Activated gamma-delta T cell (primary cell): ENCODE measurements at places on chromosomes 12 and 14.

DNA sequence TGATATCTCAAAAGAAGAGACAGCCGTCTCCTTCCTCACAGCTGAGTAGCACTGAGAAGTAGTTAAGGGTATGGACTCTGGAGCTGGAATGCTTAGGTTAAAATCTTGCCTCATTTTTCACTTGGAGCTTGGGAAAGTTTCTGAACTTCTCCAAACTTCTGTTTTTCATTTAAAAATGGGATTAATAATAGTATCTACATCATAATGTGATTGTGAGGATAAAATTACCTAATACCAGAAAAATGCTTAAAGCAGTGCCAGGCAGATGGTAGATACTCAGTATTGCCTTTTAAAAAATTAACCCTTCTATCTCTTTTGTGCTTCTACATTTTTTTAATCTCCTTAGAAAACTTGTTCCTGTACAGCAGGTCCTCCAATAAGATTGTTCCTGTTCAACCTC, 63.1 kb downstream of the A2M start:
- DNase-seq, result no peak

- DNase-seq, result no peak
Observed at GRCh38 chr14:95761436-95761835, 47.5 kb upstream of the TCL1A start.

DNA sequence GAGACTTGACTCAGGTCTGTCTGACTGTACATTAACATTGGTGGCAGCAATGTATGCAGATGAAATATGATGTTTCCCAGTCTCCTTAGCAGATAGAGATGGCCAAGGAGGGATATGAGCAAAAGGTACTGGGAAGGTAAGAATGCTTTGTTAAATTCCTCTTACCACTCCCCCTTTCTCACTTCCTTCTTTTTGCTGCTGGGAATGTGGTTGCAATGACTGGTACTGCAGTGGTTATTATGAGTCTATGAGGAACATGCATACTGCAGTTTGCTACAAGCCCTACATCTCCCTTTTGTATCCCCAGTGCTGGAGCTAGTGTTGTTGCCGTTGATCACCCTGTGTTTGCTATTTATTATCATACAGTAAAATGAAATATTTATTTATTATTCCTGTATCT, 35.9 kb downstream of the ALDH1L2 start:
- no peak for DNase-seq

DNA sequence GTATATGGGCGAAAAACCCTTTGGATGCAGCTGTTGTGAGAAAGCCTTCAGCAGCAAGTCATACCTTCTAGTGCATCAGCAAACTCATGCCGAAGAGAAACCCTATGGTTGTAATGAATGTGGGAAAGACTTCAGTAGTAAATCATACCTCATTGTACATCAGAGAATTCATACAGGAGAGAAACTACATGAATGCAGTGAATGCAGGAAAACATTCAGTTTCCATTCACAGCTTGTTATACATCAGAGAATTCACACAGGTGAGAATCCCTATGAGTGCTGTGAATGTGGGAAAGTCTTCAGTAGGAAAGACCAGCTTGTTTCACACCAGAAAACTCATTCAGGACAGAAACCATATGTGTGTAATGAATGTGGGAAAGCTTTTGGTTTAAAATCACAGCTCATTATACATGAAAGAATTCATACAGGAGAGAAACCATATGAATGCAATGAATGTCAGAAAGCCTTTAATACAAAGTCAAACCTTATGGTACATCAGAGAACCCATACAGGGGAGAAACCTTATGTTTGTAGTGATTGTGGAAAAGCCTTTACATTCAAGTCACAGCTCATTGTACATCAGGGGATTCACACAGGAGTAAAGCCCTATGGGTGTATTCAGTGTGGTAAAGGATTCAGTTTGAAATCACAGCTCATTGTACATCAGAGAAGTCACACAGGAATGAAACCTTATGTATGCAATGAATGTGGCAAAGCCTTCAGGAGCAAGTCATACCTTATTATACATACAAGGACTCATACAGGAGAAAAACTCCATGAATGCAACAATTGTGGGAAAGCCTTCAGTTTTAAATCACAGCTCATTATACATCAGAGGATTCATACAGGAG, 21.4 kb downstream of the ZNF268 start:
- no peak for DNase-seq

- DNase-seq, result no peak
Observed at GRCh38 chr14:91331721-91332120, 85.9 kb downstream of the CCDC88C start.

- DNase-seq, result no peak
Observed at GRCh38 chr14:95356245-95356869, 36.6 kb upstream of the CLMN start.

DNA sequence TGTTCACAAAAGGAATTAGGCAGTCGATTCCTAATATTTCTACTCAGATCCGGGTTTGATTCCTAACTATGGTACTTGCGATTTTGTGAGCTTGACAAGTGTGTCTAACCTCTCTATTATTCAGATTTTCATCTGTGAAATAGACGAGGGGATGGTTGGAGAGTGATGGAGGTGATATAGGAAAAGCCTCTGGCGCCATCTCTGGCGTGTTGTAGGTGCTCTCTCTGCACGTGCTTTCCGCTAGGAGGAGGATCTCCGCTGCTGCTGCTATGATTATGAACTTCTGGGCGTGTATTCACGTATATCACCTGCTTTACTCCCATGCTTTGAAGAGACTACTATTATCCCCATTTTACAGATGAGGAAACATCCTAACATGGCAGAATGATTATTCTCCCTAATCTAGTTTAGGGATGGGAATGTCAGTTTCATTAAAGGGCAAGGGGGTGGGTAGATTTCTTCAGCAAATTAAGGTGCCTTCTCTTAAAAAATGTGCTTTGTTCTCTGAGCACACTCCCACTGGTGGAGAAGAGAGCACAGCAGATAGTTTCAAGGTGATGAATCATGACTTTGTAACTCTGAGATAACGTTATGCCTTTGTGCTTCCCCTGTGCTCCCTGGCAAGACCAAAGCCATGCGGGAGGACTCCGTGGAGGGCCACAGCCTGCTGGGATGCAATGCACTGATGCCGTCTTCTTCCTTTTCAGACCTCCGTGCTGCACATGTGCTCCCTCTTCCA, 97.1 kb downstream of the PRIMA1 start:
- no peak for DNase-seq

DNA sequence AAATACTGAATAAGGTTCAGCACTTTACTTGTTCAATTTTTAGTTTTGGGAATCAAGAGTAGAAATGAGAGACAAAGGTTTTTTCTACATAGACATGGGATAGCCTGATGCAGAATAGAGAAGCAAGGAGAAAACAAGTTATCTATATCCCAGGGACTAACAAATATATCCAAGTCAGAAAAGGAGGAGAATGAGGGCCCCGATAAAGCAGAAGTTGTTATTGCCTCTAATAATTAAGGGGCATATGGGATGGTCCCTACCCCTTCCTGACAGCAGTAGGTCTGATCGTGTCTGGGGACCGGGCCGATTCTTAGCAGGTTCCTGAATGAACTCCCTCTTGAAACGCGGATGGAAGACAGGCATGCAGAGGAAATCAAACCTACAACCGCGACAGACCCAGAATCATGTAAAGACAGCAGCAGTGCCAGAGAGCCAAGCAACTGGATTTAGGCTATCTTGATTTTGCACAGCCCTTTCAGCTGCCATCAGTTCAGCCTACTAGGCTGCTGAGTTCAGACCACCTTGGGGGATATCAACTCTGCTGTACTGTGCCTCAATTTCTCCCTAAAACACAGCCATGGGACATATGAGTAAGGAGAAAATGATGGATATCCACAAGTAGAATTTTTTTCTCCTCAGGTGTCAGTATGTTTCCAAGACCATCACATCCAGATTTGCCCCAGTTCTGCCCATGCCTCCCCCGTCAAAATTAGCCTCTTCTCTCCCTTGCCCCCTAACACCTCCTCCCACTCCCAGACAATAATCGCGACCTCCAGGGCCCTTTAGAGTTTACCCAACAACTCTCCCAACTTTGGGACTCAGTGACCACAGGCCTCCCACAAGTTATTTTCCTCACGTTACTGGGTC, 706 bp downstream of the PRMT5 start:
- DNase-seq, result no peak

DNA sequence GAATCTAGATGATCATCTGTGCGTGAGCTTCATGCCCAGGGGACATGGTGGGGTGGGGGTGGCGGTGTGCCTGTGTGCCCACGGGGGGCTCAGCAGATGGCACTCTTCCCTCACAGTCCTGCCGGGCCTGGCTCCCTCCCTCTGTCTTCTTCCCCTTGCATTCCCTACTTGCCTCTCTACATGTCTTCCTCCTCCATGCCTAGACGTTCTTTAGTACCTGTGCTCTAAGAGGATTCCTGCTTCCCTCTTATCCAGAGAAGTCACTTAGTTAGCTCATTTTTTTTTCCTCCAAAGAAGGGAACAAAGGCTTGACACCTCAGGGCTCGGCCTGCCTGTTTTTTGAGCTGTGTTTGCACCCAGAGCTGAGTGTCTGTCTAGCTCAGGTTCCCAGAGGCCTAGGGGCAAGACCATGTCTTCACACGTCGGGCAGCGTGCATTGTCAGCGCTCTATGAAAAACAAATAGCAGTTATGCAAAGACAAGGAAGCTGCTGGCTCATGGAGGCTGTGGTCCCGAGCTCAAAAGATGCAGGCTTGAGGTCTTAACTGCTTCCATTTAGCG, 48.8 kb downstream of the NINJ2 start:
- DNase-seq, result no peak

- no peak for DNase-seq
Observed at GRCh38 chr12:78864870-78865463, 393 bp downstream of the SYT1 start.

GRCh38 chr12:104108755-104109445, 29.1 kb downstream of the NFYB start:
- DNase-seq, result no peak

DNA sequence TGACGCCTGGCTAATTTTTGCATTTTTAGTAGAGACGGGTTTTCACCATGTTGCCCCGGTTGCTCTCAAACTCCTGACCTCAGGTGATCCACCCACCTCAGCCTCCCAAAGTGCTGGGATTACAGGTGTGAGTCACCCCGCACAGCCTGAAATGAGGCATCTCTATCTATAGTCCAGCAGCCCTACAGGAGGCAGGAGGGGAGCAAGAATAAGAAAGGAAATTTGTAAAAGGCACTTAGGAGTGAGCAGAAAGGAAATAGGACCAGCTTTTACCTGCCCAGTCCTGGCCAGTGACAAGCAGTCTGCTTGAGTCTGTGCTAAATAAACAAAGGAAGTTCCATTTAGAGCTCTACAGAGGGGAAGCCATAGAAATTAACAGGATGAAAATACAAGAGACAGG, 15.0 kb upstream of the PSMA6 start:
- DNase-seq, result no peak

- DNase-seq, result no peak
Observed at GRCh38 chr12:60803147-60803546, 1207.3 kb downstream of the SLC16A7 start.

GRCh38 chr12:59858508-59859170, 262.8 kb downstream of the SLC16A7 start:
- no peak for DNase-seq

GRCh38 chr12:31931796-31932715, 27.2 kb upstream of the RESF1 start:
- no peak for DNase-seq

DNA sequence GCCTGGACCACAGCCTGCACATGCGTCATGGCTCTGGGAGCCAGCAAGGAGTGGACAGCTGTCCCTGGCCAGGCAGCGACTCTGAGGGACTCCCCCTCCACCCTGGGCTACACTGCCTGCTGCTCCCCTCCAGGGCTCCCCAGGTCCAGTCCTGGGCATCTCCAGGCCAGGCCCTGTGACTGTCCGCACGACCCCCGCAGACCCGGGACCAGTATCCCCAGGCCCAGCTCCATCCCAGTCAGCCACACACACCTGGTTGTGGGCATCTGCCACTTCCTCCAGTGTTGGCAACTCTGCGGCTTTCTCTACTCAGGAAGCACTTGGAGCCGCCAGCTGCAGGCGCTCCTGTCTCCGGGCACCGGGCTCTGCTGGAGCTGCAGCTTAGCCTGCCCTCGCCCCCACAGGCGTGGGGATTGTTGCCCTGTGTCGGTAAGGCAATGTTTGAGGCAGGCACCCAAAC, 2.4 kb downstream of the ULK1 start:
- no peak for DNase-seq

GRCh38 chr12:30908722-30909348, 17.7 kb upstream of the TSPAN11 start:
- DNase-seq, result no peak

- DNase-seq, result no peak
Observed at GRCh38 chr12:111600205-111600642, 1.1 kb upstream of the ATXN2 start.

DNA sequence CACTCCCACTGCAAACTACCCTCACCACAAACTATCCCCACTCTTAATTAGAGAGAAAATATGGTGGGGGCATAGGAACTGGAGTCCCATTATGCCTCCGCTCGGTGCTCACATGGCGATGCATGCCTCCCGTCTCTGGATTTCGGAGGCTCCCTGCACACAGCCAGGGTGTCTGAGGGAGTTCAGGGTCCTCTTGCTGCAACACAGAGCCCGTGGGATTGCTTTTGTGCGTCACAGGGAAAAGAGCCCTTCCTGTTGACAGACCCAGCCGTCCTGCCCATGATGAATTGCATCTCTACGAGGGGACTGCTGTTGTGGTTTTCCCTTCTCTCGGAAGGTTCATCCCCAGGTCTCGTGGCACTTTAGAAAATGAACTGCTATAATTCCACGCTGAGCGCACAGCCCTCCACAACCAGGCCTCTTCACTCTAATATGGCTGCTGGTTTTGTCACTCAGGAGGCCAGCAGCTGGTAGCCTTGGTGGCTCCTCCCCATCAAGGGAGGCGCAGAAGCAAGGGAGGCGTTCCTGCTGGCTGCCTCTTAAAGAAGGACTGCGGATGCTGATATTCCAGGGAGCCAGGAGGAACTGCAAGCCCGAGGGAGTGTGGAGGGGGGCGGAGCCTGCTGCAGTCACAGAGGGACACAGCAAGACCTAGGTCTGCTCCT, 158.0 kb downstream of the KCNA5 start:
- no peak for DNase-seq

GRCh38 chr14:43001731-43002130, 1395.1 kb downstream of the LRFN5 start:
- DNase-seq, result no peak

- no peak for DNase-seq
Observed at GRCh38 chr12:1918081-1918883, at the start of gene CACNA2D4. Gene CACNA2D4 (minus strand): TSS chr12:1918652. CDS start chr12:1918473, 179 bp downstream.

DNA sequence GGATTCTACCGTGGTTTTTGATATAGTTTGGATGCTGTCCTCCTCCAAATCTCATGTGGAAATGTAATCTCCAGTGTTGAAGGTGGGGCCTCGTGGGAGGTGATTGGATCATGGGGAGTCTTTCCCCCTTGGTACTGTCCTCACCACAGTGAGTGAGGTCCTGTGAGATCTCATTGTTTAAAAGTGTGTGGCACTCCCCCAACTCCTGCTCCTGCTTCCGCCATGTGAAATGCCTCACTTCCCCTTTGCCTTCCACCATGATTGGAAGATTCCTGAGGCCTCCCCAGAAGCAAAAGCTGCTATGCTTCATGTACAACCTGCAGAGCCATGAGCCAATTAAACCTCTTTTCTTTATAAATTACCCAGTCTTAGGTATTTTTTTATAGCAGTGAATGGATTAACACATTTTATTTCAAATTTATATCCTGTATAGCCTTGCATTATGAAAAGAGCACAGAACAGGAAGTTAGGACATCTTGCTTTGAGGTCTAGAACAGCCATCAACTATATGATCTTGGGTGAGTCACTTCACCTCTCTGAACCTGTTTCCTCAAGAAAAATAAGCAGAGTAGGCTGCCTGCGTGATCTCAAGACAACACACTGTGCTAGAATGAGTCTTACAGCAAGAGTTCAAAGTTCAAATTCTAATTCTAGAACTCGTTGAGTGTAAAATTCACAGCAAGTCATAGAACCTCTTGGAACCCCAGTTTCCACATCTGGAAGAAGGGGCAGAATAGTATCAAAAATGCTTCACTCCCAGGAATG, 160.9 kb upstream of the EEA1 start:
- no peak for DNase-seq
